NCI-H2227 treated with DMSO at 0.1 percent for 48 hours (cell line): ENCODE measurements at places on chromosomes 1 and 21.

DNA sequence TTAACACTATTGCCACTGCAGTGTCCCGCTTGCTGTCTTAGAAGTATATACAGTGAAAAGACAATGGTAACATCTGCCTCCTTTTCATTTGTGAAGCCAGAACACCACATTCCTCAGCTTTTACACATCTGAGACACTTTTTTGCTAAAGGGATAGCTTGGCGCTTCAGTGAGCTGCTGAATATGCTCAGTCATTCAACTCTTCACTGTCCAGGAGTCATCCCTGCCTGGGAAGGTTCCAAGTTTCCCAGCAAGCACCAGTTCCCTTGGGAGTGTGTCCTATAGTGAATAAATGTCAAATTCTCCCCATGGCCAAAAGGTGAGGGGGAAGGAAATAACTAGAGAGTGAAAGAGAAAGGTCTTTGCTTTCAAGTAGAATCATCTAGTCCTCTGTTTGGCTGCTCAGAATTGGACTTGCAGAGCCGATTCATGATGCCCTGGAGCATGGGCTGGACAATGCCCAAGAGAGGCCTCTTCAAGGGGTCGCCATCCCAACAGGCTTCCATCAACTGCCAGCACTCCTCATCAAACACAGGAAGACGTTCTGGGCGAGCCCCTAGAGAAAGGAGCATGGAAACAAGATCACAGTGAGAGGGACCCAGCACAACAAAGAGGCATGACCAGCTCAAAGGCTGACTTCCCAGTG is 25.5 kb upstream of the RBBP5 start:
- no peak for DNase-seq

GRCh38 chr1:51948491-51948915 is 42.0 kb downstream of the RAB3B start:
- DNase-seq: no peak

- DNase-seq: no peak
Observed at GRCh38 chr1:87273291-87273690, 55.4 kb upstream of the LMO4 start.

GRCh38 chr1:204477036-204477740 is 17.4 kb downstream of the PIK3C2B start:
- DNase-seq: no peak

DNA sequence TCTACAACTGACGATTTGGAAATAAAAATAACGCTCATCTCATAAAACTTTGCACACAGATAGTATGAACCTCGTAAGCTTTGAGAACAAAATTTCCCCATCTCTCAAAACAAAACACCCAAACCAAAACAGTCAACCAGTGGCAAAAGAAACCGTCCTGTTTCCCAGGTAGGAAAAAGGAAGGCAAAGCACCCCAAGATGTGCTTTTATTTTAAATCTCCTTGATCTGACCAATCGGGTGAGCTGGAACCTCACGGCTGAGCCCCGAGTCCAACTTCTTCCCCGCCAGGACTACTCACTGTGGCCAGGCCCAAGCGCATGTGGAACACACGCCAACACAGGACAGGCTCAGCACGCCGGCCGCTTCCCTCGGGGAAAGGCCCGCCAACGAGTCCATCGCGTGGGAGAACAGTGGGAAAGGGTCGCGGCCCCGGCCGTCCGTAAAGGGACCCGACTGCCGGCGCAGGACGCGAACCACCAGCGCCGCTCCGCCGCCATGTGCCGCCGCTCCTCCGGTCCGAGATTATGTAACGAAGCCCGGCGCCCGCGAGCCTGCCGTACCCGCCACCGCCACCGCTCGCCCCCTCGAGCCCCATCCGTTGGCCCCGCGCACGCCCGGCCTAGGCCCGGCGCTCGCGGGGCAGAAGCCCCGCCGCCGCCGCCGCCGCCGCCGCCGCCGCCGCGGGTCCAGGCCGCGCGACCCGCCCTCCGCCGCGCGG is 759 bp downstream of the AHCTF1 start:
- DNase-seq: peak; percentile 14

- no peak for DNase-seq
Observed at GRCh38 chr1:145886390-145886789, 724 bp upstream of the ANKRD35 start.

DNA sequence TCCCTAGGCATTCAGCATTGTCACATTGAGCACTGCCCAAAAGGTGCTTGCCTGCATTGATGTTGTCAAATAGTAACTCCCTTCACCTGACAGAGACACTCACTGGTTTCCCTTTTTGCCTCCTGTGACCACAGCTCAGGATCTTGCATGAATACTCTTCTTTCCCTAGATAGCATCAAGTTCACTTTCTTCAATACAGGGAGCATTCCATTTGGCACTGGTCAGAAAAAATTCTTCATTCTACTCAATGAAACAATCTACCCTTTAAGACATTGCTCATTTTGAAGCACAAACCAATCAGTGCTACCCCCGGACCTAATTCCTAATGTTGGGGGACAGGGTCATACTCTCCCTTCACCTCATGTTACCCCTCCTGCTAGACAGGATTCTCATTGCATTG is 319.0 kb upstream of the SNX7 start:
- no peak for DNase-seq

GRCh38 chr1:21237446-21238088 is 52.7 kb downstream of the ECE1 start:
- no peak for DNase-seq

DNA sequence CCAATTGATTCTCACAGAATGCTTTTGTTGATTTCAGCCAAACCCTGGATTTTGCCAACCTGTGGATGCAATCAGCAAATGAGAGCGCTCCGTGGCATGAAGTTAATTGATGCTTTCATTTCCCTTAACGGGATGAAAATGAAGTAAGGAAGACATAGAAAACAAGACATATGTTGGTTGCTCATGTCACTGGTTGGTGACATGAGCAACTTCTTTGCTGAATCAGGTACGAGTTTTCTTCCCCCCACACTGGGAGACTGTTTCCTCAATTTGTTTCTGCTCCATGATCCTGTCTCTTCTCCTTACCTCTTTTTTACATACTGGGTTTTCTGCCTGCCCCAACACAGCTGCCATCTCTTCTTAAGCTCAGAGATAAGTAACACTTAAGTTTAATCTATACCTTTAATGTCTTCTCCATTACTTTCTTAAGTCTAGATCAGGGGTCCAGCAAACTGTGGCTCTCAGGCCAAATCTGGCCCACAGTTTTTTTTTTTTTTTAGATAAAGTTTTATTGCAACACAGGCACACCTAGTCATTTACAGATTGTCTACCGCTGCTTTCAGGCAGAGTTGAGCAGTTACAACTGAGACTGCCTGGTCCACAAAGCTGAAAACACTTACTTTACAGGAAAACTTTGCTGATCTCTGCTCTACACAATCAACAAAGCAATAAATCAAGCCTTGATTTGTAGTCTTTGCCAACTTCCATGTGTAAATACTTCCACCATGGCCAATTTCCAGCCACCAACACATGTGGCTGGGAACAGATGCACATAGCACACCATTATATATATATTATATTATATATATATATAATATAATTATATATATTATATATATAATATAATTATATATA is 13.3 kb downstream of the GPR157 start:
- no peak for DNase-seq

GRCh38 chr1:90339811-90340210 is 344.9 kb downstream of the ZNF326 start:
- no peak for DNase-seq

DNA sequence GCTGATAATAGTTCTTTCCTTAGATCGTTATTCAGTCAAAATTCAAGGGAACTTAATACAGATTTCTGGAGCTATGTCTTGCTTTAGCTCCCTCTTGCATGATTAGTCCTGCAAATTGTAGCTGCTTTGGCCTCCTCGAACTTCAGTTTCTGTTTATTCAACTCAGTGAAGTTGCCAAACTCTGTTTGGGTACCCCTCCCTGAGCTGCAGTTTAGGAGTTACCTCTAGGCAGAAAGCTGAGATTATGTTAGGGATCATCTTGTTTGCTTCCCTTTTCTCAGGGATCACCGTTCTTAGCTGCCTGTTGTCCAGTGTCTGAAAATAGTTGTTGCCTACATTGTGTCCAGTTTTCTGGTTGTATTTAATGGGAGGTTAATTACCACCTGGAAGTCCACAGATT is 43.5 kb downstream of the SNX27 start:
- no peak for DNase-seq

- DNase-seq: no peak
Observed at GRCh38 chr1:115046751-115047150, 17.1 kb downstream of the TSHB start.

DNA sequence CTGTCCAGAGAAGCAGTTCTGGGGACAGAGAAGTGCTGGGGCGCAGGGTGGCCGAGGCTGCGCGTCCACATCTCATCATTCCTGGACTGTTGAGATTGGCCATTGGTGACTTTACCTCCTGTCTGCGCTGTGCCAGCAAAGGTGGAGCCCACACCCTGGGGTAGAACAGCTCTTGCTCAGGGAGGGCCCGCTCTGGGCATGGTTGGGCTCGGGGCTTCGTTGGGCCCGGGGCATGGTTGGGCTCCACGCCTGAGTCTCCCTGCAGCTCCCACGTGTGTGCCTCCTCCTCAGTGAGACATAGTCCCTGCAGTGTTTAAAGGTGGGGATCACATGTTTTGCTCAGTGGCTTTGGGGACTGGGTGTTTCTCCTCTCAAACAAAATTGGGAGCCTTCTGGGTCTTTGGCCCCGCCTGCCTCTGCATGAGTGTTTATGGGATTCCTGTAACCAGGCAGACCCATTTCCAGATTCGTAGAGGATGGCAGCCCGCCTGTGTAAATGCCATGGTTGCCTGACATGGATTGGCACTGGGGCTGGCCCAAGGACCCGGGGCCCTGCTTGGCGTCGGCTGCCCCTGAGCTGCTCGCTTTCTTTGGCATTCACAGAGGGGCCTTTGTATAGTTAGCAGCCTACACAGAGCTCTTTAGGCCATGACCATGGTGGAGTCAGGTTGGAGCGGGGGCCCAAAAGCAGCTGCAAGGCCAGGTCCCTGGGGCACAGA is 104.6 kb downstream of the TLR5 start:
- DNase-seq: no peak

DNA sequence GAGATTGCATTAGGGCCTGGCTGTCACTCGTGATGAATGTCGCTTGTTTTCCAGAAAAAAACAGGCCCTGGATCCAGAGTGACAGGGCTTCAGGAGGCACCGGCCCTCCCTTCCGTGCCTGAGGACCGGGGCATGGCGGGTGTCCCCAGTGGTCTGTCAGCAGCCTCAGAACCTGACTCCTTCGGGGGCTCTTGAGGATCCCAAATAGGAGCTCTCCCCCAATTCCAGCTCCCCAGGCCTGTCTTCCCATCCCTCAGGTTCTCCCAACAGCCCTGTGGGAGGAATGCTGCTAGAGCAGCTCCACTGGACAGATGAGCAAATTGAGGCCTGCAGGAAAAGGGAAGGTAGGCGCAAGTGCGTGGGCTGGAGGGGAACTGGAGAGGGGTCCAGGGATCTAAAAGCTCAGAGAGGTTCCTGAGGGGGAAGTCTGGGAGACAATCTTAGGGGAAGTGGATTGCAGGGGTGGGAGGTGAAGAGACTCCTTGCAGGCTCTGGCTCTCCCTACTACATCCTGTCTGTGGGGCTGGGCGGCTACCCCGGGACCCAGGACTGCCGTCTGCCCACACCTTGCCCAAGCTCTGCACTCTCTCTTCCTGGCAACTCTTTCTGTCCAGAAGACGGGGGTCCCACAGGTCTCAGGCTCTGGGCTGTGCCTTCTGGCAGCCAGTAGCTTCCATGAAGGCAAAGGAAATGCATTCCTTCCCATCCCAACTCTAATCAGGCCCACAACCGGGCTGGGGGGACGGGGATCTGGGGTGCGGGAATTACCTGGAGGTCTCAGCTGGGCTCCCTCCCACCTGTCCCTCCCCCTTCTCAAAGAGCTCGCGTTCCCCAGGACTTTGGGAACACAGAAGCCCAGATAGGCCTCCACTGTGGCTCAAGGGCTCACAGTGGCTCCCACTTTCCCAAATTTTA is 105.7 kb upstream of the CASZ1 start:
- DNase-seq: no peak

GRCh38 chr1:54614024-54614423 is 9.3 kb downstream of the FAM151A start:
- no peak for DNase-seq

DNA sequence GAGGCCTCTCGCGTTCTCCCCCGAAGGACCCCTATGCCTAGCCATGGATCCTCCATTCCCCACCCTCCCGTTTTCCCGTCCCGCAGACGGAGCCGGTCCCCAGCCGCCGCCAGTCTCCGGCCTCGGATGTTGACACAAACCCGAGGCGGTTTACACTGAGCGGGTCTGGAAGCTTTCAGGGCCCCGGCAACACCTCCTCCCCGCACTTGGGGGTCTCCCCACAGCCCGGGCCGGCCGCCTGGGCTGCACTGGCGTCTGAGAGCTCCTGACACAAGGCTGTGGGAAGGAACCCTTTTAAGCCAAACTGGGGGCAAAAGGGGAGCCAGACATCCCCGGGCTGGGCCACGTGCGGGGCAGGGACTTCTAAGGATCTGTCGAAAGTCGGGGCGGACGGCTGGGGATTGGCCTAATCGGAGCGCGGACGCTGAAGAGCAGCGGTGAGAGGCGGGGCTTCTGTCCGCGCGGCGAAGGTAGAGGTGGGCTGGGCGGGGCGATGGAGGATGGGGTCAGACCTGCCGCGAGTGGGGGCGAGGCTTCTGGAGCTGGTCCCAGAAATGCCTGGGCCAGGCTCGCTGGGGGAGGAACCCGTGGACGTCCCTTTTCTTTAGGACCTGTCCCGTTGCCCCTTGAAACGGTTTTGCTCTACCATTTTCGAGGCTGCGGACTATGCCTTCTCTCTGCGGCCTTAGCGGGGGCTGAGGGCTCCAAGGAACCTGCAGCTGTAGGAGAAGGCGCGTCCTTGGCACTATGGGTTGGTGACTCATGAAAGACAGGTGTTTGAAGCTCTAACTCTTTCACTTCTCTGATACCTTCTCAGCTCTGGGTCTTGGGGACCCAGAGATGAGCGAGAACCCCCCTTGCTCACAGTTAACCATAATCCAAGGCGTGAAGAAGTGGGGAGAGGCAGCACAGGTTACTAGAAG is 1.2 kb upstream of the HPCAL4 start:
- DNase-seq: peak; percentile 66

GRCh38 chr1:923991-924655 is 400 bp downstream of the SAMD11 start:
- no peak for DNase-seq

- DNase-seq: no peak
Observed at GRCh38 chr1:110708974-110709440, 34.3 kb upstream of the KCNA3 start.

- DNase-seq: no peak
Observed at GRCh38 chr1:13461977-13462376, 51.7 kb downstream of the PRAMEF20 start.

- DNase-seq: no peak
Observed at GRCh38 chr1:67687649-67688048, 2.6 kb downstream of the GADD45A start.
